PC-3 (cell line): ENCODE measurements at places on chromosomes 4 and X.

- DNase-seq = no peak
Observed at GRCh38 chr4:1113311-1114009, at the start of gene RNF212. TSS of gene RNF212 (minus strand) at chr4:1113564. CDS start at chr4:1113464, 100 bp downstream.

- DNase-seq = no peak
Observed at GRCh38 chrX:123990169-123990568, 28.7 kb downstream of the STAG2 start.

- DNase-seq = no peak
Observed at GRCh38 chr4:158159718-158160094, 13.1 kb downstream of the GASK1B start.

- peak; percentile 45 for DNase-seq
Observed at GRCh38 chr4:182969651-182970279, 52.6 kb upstream of the DCTD start.

DNA sequence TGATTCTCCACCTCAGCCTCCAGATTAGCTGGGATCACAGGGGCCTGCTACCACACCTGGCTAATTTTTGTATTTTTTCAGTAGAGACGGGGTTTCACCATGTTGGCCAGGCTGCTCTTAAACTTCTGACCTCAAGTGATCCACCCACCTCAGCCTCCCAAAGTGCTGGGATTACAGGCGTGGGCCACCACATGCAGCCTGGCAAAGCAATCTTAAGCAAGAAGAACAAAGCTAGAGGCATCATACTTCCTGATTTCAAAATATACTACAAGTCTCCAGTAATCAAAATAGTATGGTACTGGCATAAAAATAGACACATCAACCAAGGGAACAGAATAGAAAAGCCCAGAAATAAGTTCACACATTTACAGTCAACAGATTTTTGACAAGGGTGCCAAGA, 12.8 kb upstream of the F8A1 start:
- no peak for DNase-seq
